ENCODE measurements at places on chromosomes 4 and X.

- no peak for DNase-seq
Measured at GRCh38 chr4:116499-116898, 7.8 kb upstream of the ZNF718 start.

GRCh38 chr4:762211-763190 is 56.9 kb downstream of the PCGF3 start:
- DNase-seq, result no peak

DNA sequence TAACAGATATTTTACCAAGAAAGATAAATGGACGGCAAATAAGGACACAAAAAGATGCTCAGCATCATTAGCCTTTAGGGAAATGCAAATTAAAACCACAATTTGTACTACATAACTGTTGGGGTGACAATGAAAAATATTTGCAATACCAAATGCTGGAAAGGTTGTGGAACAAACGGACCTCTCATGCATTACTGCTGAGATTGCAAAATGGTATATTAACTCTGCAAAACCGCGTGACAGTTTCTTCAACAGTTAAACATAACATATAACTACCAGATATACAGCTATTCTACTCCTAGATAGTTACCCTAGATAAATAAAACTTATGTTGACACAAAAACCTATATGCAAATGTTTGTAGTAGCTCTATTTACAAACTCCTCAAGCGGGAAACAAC is 6.3 kb upstream of the OTC start:
- no peak for DNase-seq

DNA sequence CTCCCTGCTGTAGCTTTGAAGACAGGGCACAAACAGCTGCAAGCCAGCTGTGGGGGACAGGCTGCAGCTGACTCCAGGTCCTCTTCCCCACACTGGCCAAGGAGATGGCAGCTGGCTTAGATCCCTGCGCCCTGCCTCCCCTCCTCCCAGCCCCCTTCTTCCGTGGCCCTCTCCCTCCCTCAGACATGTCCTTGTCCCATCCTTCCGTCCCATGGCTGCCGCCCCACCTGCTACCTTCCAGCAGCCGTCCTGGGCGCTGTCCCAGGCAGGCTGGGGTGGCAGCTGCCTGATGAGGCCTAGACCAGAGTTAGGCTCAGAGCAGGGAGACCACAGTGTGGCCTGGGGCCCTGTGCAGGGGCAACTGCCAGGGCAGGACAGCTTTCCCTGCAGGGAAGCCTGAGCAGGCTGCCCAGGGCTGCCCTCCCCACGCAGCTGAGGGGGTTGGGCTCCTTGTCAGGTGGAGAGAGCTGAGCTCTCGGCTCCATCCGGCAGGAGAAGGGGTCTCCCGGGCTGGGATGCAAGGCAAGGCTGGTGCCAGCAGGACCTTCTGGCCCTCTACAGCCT is 3.3 kb upstream of the BGN start:
- DNase-seq, result no peak

Data from AG04450 (cell line).